ENCODE measurements at places on chromosomes 6 and 20.

DNA sequence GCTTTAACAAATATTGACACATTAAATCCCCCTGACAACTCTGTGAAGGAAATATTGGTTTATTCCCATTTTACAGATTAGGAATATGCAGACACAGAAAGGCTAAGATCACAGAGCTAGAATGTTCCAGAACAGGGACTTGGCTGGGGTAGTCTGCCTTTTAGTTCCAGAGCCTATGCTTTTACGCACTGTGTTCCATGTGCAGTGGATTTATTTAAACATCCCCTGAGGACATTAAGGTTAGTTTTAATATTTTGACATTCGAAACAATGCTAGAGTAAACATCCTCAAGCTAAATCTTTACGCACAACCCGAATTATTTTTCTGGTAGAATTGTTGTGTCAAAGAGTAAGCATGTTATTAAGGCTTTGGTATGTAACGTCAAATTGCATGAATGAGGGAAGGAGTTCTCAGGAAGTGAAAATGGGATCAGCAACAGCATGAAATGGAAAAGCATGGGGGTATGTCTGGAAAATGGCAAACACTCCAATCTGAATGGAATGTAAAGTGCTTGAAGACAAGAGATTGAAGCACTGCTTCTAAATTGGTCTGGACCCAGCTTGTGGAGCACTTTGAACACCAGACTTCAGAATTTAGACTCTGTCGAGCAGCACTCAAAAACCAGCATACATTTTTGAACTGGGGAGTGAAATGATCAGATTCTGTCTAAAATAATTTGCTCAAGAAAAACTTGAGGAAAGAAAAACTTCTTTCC lies 429.9 kb downstream of the CD83 start:
- no peak for DNase-seq

DNA sequence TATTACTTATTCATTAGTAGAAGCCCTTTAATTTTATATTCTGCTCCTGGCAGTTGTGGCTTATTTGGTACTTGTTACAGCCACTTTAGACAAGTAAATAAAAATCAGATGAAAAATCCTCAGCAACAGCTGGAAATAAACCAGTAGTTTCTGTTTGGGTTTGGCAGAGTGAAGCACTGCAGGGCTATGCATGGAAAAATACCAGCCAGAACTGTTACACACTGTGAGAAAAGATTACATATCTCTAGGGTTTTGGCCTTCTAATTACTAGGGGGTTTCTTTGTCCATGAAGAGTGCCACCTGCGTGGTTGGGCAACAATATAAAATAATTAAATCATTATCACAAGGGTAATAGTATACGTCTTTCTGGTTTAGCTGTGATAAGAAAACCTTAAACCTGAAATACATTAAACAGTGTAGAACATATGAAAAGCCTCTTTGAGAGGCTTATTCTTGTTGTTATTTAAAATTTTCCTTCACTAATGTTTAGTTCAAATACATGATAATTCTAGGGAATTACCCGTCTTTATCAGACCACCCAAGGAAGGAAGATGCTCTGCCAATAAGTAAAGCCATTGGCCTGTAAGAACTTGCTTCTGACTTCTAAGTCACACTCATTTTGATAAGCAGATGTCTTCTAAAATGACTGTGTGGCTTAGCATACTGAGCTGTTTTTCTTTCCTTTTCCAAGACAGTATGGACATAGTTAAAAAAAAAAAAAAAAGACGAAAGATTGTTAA lies 320.0 kb upstream of the FLRT3 start:
- DNase-seq, result no peak

GRCh38 chr6:88449770-88450169 lies 283.6 kb upstream of the CNR1 start:
- DNase-seq, result no peak

DNA sequence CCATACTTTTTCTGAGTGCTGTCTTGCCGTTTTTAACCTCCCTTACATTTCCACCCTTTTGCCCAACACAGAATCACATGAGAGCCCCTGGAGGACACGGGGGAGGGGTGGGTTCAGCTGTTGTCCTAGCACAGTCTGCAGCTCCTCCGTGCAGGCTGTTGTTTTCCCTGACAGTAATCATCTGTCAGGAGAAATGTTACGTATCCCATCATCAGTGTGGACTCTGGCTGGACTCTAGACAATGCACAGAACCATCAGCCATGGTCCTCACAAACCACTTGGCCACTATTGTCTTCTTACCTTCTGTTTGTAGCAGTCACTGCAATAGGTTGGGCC lies 92.1 kb downstream of the RIN2 start:
- DNase-seq, result peak; percentile 42

DNA sequence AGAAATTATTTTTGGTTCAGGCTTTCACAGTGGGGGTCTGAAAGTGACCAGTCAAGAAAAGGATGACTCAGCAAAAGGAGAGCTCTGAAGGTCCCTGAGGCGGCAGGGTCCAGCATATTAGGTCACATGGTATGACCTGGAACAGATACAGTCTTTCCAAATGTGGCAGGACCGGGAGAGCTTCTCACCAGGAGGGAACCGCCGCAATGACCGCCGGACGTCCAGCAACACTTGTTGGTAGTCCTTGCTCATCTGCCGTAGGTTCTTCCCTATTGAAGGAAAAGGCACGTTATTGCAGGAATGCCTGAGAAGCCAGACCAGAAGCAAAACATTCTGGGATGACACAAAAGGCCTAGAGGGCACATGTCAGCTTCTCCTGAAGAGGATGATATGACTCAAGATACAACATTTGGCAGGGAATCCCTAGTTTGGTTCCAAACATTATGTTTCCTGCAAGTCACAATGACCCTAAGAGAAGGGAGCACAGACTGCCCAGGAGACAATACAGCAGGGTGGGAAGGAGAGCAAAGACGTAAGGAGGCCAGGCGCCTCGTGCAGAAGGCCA lies 17.4 kb downstream of the TBC1D20 start:
- DNase-seq, result no peak

DNA sequence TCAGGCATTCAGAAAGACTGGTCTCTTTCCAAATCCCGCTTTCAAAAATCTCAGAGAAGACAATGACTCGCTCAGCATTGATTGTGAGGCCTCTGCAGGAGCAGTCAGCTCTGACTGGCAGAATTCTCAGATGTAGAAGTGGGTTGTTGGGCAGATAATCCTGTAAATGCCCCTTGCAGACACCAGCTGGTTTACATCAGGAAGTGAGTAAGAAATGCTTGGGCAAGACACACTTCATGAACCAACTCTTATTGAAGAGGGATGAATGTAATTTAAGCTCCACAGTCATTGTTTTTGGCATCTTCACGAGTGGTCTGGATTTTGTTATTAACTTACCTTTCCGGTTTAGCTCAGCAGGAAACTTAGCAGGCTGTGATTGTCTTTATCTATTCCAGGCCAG lies 166.6 kb downstream of the PLCB4 start:
- DNase-seq, result no peak

GRCh38 chr6:158826819-158827501 lies 7.8 kb upstream of the EZR start:
- no peak for DNase-seq

- no peak for DNase-seq
Observed at GRCh38 chr6:156659822-156660198, 117.4 kb upstream of the ARID1B start.

- DNase-seq, result no peak
Observed at GRCh38 chr6:43837507-43837906, 67.5 kb downstream of the VEGFA start.

GRCh38 chr6:157454762-157455714 lies 74.0 kb downstream of the ZDHHC14 start:
- no peak for DNase-seq

DNA sequence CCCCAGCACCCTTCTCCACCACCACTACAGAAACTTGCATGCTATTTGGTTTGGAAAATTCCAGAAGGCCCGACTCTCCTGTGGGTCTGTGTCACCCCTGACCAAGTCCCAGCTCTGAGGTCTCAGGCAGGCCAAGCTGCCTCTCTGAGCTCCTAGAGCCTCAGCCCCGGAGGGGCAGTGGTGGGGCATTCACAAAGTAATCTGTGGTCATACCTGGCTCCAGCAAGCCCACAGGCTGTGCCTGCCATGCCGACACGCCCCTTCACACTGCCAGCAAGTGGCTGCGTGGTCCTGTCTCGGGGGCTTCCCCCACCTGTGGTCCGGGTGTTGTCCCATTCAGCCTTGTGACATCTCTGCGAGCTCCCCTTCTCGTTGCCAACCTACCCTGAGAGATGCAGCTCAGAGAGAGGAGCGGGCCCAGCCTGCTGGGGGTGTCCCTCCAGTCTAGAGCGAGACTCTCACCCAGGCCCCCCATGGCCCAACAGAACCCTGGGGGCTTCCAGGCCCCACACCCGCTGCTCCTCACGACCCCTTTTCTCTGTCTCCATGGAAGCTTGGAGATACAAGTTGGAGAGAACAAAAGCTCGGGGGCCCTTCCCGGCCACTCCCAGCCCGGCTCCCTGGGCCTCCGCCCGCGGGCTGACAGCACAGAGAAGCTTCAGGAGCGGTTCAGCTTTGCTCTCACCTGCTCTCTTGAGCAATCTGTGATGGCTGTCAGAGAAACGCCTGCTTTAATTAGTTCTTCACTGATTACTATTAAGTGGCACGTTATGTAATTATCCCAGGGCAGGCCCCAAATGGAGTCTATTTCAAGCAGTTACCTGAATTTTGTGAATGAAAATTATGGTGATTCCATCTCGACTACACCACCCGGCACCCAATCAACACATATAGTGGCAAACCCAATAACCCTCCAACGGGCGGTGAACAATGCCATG lies 147.7 kb upstream of the PHACTR3 start:
- no peak for DNase-seq

DNA sequence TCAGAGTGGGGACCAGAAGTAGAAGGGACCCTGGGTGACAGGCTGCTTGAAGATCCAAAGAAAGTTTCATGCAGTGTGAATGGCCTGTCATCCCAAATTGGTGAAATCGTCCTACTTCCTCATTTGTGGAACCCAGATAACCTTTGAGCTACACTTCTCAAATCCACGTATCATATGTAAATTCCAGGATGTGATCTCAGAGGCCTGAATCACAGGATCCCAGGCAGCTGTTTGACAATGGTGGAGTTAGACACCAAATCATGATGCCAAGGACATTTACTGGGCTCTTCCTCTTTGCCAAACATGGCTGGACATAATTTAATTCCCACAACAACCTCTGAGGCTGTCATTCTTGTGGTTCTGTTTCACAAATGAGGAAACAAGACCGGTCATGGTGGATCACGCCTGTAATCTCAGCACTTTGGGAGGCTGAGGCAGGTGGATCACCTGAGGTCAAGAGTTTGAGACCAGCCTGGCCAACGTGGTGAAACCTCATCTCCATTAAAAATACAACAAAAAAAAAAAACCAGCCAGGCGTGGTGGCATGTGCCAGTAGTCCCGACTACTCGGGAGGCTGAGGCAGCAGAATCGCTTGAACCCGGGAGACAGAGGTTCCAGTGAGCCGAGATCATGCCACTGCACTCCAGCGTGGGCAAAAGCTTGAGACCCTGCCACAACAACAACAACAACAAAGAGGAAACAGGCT lies 39.9 kb upstream of the TTPAL start:
- DNase-seq, result no peak

DNA sequence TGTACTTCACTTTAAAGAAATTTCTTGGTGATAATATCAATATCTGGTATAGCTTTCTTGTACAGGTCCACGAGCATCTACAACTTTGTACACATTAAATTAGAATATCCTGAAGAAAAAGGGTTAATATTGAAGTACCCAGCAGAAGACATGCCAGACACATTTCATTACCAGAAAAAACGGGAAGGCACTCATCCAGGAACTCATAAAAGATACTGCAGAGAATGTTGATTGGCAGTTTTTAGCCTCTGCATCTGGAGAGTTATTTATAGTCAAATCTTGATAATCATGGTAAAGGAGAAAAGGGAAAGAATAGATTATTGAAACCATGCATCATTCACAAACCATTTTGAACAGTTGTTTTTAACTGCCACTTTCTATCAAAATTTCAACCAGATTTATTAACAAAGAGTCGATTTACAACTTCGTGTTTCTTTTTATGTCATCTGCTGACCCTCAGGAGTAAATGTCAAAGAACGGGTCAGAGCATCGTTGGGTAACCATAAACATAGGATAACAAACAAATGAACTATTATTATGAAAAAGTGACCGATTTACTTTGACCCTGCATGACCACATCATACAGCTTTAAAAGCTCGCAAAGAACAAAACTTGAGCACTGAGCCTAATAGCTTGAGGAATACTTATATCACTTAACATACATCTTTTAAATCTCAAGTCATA lies 229.2 kb upstream of the SGK1 start:
- no peak for DNase-seq

DNA sequence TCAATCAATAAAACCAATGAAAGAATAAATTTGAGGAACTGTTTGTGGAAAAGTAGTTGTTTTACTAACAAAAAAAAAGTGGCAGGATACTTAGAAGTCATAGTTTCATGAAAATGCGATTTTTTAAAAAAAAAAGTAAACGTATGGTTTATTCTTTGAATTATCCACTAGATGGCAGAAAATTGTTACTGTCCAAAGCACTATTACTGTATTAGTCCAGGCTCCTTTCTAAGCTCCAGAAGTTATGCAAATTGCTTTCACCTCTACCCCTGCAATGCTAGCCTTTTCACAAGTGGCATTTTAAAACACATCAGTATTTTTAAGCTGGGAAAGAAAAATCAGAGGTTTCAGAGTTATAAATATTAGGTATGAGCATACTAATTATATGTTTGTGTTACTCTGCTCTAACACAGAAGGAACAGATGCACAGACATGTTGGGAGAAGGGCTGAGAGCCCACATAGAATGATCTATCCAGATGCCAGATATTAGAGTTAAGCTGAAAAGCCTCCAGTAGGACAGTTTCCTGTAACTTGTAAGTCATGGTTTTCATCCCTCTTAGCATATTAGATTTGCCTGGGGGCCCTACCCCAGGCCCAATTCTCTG lies 63.9 kb downstream of the FHL5 start:
- DNase-seq, result no peak

- peak; percentile 71 for DNase-seq
Observed at GRCh38 chr20:37421988-37422387, 76.0 kb downstream of the SRC start.

DNA sequence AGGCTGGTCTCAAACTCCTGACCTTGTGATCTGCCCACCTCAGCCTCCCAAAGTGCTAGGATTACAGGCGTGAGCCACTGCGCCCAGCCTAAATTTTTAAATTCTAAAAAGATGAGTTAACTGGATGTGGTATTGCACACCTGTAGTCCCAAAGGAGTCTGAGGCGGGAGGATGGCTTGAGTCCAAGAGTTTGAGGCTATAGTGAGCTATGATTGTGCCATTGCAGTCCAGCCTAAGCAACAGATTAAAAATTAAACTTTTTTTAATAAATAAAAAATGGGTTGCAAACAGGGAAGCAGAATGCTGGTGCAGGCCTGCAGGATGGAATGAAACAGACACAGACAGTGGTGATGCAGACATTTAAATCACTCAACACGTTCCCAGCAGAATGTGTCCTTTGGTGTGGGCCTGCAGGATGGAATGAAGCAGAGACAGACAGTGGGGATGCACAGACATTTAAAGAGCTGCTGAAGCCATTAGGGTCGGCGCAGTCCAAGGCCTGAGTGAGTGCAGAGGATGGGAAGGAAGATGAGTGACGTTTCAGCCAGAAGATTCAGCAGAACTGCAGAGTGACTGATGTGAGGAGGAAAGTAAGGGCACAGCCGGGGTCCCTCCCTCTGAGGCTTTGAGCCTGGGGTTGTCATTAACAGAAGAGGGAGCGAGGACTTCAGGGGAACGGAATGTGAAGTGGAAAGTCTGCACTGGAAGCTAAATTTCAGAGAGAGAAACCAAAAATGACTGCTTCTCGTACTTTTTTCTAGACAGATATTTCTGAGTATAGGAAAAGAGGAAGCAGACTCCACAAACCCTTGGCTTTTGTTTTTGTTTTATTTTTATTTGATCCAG lies 117.5 kb downstream of the RIN2 start:
- no peak for DNase-seq

GRCh38 chr6:130050230-130050629 lies 31.8 kb downstream of the L3MBTL3 start:
- no peak for DNase-seq

- DNase-seq, result peak; percentile 37
Observed at GRCh38 chr20:36808317-36809257, 35.0 kb upstream of the DSN1 start.
